Testis (tissue), 5 donors: ENCODE measurements at places on chromosomes 3 and 15. TPM values are rescaled to one million over a fixed set of nuclear protein-coding genes. Genes with fewer than 3 reads are reported as not detected.

DNA sequence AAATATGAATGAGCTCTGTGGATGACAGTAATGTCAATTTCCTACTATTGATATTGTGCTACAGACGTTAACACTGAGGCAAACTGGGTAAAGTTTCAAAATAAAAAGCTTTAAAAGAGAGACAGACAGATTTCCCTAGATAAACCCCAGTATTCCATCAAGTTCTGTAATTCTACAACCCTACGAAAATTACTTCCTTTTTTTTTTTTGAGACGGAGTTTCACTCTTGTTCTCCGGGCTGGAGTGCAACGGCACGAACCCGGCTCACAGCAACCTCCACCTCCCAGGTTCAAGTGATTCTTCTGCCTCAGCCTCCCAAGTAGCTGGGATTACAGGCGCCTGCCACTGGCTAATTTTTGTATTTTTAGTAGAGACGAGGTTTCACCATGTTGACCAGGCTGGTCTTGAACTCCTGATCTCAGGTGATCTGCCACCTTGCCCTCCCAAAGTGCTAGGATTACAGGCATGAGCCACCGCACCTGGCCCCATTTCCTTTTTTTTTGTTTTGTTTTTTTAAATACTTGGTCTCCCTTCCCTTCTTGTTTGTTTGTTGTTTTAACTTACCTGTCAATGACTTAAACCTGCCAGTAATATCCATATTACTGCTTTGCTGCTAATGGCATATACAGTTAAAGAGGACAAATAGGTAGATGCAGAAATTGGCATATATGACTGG lies 57.2 kb downstream of the CBLB start:
- no peak for DNase-seq

GRCh38 chr3:88595026-88595425 lies 445.3 kb downstream of the C3orf38 start:
- no peak for DNase-seq

- no peak for DNase-seq
Observed at GRCh38 chr15:90910441-90911301, 7.6 kb downstream of the MAN2A2 start.

GRCh38 chr15:101086394-101087171 lies 165.3 kb downstream of the CHSY1 start:
- peak; percentile 50 for DNase-seq

DNA sequence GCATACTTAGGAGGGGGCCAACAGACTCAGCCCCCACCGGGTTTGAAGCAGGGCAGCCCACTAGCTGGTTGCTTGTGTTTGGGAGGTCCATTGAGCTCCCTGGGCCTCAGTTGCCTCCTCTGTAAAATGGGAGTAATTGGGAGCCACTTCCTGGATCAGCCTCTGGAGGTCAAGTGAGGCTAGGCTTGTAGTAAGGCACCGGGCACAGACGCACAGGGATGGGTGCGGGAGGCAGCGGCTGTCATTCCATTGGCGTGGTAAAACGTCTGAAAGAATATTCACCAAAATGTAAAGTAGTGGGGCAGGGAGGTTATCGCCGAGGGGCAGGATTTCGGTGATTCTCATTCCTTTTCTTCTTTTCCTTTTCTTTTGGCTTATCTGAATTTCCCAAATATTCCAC lies 64.6 kb downstream of the TLE3 start:
- DNase-seq: no peak

GRCh38 chr15:73712107-73712506 lies 27.9 kb downstream of the CD276 start:
- DNase-seq: peak; percentile 52

DNA sequence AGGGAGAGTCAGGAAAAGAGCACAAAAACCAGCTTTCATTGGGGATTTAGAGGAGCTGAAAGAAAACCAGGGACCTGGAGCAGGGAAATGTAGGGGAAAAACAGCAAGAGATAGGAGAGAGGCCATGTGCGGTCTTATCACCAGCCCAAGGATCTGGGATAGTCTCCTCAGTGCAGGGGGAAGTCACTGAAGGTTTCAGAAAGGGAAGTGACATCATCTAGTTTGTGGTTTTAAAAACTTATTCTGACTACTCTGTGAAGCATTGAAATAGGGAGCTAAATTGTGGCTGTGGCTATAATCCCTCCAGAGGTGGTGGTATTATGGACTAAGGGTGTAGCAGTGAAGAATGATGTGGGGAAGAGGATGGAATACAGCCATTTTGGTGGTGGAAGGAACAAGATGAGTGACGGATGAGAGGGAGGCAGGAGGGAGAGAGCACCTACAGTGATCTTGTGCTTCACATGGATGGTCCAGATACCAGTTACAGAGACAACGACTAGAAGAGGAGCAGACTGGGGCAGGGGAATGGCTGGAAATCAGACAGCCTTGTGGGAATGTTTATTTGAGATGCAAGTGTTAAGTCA lies 72.7 kb downstream of the HMG20A start:
- no peak for DNase-seq

DNA sequence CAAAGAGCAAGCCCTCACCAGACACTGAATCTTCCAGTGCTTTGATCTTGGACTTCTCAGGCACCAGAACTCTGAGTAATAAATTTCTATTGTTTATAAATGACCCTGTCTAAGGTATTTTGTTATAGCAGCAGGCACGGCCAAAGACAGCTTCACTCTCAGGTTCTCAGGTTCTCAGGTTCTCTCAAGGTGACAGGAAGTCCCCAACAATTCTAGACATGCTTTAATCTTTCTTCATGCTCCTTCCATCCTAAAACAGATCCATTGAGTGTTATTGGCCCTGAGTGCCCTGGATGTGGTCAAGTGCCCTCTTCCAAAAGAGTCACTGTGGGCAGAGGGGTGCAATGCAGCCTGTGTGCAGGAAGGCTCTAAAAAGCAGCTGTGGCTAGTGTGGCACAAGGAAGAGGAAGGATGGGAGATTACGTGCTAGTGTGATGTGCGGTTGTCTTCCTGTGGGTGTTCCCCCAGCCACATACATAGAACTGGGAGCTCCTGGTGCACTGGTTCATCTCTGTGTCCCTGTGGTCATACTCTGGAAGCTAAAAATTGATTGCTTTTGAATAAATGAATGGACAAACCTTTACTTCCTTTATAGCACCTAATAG lies 11.0 kb upstream of the RAB7A start:
- DNase-seq: no peak

SRGAP3 gene
- 58.5 TPM for total RNA-seq

HRG gene
- total RNA-seq: not detected

CMTM7 gene
- total RNA-seq: 40.9 TPM

CD96 gene
- total RNA-seq: 0.16 TPM
